ENCODE measurements at places on chromosomes 1 and 21. TPM values are rescaled to one million over a fixed set of nuclear protein-coding genes. Genes with fewer than 3 reads are reported as not detected.
A peak's percentile ranks its signal among the peaks of the same experiment; 100 is the strongest.

Gene KRTAP19-3
- not detected for total RNA-seq

Gene SLC30A7
- 13.4 TPM for total RNA-seq

Gene IFI44
- total RNA-seq = 29.8 TPM

GRCh38 chr1:87669674-87670073 lies 341.0 kb downstream of the LMO4 start:
- no peak for DNase-seq
- H3K4me3 ChIP-seq = no peak overlapping the region
- no peaks in the 10 kb centered on the region for H3K27me3 ChIP-seq
- no peak overlapping the region for H3K27ac ChIP-seq

DNA sequence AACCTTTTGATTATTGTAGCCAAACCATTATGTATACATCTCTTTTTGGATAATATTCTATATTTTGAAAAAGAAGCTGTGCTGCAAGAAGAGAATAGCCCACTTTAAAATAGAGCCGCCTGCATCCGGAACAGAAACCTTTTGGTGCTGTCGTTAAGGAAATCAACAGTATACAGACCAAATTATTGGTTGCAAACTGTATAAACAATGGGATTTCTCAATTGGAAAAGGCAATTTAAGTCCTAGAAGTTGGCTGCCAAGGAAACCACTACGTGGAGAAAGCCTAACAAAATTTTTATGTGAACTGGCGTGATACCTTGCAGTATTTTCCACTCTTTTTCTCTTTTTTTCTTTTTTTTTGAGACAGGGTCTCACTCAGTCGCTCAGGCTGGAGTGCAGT lies 25.8 kb downstream of the DESI2 start:
- H3K4me3 ChIP-seq = no peak overlapping the region
- H3K4me1 ChIP-seq = no peaks in the 10 kb centered on the region
- no peaks in the 10 kb centered on the region for H3K27me3 ChIP-seq
- no peak overlapping the region for H3K27ac ChIP-seq
- H3K36me3 ChIP-seq = peaks cover 10% of the 10 kb centered on the region

- no peaks in the 10 kb centered on the region for H3K4me1 ChIP-seq
- no peak overlapping the region for H3K4me3 ChIP-seq
- H3K27ac ChIP-seq = no peak overlapping the region
- DNase-seq = no peak
- no peaks in the 10 kb centered on the region for H3K36me3 ChIP-seq
- peaks cover 22% of the 10 kb centered on the region for H3K27me3 ChIP-seq
Observed at GRCh38 chr1:204885790-204886189, 15.1 kb downstream of the NFASC start.

- H3K4me3 ChIP-seq = no peak overlapping the region
- peaks cover 10% of the 10 kb centered on the region for H3K36me3 ChIP-seq
- no peak for DNase-seq
- no peak overlapping the region for H3K27ac ChIP-seq
- peaks cover 41% of the 10 kb centered on the region for H3K4me1 ChIP-seq
Observed at GRCh38 chr1:67834246-67834877, 1.1 kb upstream of the GNG12 start.

DNA sequence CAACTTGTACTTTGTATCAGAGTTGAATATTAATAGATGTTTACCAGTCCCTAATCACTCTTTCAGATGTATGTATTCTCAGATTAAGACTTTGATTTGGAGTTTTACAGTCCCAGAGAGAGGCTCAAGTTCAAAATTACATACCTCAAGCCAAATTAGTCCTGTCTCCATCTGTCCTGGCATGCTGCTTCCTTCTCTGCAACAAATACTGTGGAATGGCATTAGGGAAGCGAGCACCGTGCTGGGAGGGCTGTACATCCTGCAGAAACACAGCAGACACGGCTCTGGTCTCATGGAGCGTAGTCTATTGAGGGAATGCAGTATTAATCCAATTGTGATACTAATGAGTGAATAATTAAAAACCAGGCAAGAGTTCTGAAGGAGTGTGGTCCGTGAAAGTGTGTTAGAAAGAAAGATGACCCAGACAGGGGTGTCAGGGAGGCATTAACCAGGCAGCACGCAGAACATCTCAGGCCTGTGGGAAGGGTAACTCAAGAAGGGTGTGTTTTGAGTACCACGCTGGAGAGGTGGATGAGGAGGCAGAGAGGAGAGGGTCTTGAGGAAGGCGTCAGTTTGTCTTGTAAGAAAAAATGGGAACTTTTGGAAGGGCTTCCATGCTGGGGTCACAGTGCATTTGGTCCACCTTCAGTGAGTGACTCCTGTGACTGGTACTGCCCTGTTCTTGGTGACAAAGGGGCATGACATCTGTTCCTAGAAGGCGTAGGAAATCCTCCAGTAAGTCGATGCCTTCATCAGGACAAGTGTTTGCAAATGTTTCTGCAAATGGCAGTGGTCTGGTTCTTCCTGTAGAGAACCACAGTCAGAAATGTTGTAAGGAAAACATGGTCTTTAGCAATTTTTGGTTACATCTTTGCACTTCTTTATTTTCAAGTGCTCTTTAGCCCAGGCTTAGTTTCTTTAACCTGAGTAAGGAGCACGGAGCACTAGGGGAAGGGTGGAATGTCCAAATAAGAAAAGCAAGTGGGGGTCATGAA lies 1.6 kb downstream of the RAB4A start:
- H3K27me3 ChIP-seq = no peaks in the 10 kb centered on the region
- no peak overlapping the region for H3K27ac ChIP-seq
- DNase-seq = no peak
- peaks cover 8% of the 10 kb centered on the region for H3K36me3 ChIP-seq

GRCh38 chr1:63662841-63663240 lies 69.6 kb downstream of the PGM1 start:
- 0 out of 2 replicates have a peak, but pooled peaks cover 3% of the 10 kb centered on the region for H3K36me3 ChIP-seq
- H3K4me3 ChIP-seq = no peak overlapping the region
- peaks cover 24% of the 10 kb centered on the region for H3K4me1 ChIP-seq
- H3K27me3 ChIP-seq = no peaks in the 10 kb centered on the region
- peak; percentile 77 for DNase-seq

GRCh38 chr1:119721896-119722295 lies 10.2 kb downstream of the PHGDH start:
- H3K27ac ChIP-seq = no peak overlapping the region
- no peak for DNase-seq
- H3K4me3 ChIP-seq = no peak overlapping the region
- H3K36me3 ChIP-seq = no peaks in the 10 kb centered on the region
- H3K27me3 ChIP-seq = no peaks in the 10 kb centered on the region
- H3K4me1 ChIP-seq = no peaks in the 10 kb centered on the region

Data from SJSA1 (cell line).